ENCODE measurements at places on chromosomes 11 and 22.

- no peak for DNase-seq
These were observed 51.8 kb downstream of the MN1 start for GRCh38 chr22:27749597-27750225.

DNA sequence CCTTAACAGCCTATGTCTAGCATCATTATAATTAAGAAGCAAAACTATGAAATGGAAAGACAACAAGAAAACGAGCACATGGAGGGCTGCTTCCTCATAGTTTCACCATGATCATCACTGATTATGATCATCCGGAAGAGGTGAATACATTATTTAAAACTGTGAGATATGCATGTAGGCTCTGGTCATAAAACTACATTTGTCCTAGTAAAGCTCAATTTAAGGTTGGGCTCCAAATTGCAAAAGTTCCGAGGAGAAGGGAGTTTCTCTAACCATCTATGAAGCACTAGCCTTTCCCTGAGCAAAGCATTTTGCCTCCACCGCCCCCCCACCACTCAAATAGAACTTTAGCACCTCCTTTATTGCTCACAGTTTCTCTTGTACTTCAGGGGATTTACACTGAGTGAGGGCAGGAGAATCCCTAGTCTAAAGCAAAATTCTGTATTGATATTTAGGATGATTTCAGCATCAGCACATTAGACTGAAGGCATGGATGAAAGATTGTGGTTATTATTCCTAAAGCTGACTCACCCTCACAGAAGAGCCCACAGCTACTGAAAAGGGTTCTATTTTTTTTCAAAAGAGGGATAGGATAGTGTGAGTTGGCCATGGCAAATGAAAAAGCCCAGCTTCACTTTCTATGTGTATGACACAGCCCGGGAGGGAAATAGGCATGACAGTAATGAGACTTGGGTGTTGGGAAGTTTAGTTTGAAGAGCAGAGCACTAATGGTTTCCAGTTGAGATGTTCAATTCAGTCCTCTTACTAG, 203.4 kb downstream of the CADM1 start:
- DNase-seq, result no peak

- DNase-seq, result no peak
These were observed 22.3 kb downstream of the TTLL1 start for GRCh38 chr22:43066844-43067385.

- DNase-seq, result no peak
These were observed 10.4 kb downstream of the GALNT18 start for GRCh38 chr11:11611381-11611780.

DNA sequence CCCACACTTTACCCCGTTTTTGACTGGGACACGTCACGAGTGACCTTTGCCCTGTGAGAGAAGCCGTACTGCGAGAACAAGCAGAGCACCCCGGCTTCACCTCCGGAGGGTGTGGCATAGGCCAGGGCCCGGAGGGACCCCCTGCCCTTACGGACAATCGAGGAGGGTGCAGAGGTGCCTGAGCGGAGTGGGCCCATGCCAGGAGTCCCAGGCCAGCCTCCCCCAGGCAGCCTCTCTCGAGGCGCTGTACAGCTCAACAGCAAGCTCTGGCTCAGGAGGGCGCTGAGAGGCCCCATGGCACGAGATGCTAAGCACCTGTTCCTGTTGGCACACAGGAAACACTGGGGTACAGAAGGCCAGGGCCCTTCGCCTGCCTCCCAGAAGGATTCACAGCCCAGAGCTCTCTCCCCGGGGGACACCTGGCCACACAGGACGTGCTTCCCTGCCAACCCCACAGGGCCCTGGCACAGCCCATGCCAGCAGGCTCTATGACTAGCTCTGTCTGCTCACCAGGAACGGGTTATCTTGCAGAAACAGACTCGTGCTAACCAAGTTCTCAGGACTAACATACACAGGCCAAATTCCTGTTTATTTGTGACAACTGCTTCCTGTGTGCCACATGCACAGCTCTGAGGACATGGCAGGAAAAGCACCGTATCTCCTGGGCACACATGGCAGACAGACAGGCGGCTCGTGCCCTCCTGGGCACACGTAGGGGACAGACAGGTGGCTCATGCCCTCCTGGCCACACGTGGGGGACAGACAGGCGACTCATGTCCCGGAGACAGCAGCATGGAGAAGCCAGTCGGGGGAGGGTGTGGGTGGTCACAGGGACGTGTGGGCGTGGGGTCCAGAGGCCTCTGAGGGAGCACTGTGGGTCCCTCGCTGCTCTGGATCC, 11.6 kb downstream of the TOLLIP start:
- DNase-seq, result peak; percentile 19

- no peak for DNase-seq
These were observed 228.1 kb downstream of the MN1 start for GRCh38 chr22:27573280-27574001.

DNA sequence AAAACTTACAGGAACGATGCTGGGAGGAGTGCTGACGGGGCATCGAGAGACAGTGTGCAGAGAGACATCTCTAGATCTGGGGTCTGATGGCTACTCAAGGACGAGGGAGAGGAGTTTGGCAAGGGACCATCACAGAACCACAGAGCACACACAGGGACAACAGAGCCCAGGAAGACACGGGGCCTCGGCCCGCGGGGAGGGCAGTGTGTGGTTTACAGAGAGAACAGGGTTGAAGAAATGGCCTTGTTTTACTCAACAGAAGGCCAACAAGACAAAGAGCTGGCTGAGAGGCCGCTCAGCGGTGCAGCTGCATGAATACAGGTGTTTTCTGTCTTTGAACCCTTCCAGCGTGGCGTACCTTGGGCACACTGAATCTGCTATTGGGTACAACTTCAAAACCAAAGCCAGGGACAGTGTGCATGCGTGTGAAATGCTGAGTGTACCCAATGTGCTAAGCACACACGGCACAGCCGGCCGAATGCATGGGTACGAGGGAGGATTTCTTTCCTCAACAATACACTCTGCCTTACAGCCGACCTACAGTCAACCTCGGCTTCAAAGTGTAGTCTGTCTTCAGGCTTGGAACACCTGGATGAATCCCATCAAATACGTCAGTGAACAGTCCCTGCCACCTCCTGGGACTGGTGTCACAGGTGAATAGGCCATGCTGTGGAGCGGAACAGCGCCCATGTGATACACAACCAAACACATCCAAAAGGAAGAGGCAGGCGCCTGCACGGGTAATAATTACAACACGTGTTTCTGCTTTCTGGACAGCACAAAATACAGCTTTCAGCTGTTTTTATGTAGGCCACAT, 20.7 kb upstream of the BID start:
- no peak for DNase-seq

- no peak for DNase-seq
These were observed 15.9 kb upstream of the LRRC32 start for GRCh38 chr11:76686261-76687079.

DNA sequence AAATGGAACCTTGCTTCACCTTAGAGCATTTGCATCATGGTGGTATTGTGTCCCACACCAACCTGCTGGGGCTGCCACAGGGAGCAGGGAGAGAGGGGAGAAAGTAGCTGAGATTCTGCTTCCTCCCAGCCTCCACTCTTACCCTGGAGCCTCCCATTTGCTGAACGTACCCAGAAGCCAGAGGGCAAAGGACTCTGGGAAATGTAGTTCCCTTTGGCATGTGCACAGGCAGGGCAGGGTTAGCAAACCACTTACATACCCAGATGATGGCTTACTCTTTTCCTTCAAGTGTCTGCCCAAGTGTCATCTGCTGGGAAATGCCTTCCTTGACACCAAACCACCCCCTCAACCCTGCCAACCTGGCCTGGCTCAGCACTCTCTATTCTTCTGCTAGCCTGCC, 16.9 kb downstream of the SMIM38 start:
- no peak for DNase-seq

- no peak for DNase-seq
These were observed 60.9 kb downstream of the PDHX start for GRCh38 chr11:34977089-34977912.

GRCh38 chr11:38156495-38157146, 1558.6 kb upstream of the RAG2 start:
- DNase-seq, result no peak

DNA sequence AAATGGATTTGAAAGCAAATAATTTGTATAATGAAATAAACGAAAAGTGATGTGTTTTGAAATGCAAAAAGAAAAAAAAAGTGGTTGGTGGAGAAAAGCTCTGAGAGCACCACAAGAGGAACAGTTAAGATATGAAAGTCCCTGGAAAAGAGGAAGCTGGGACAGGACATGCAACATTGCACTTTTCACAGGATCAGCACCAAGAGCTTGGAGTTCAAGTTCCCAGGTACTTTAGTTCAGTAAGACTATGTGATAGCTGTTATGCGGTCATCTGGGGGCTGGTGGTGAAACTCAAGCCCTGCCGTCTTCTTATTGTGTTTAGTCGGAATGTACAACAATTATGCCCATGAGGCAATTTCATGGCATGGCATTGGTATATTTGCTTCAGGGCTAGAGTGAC, 17.1 kb upstream of the MS4A4A start:
- no peak for DNase-seq

DNA sequence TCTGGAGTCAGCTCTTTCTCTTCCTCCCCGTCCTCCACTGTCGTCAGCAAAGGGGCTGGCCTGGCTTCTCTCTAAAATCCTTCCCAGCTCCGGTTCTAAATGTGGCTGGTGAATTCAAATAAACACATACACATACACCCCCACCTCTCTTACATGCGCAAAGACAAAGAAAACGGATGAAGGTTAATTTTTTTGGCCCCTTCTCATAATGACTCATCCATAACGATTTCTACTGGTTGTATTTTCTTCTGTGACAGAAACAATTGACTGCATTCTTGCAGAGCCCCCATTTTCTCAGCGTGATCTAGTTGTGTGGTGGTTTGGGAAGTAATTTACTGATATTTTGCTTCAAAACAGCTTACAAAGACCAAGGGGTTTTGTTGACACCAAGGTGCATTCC, 130.0 kb upstream of the NTM start:
- no peak for DNase-seq

DNA sequence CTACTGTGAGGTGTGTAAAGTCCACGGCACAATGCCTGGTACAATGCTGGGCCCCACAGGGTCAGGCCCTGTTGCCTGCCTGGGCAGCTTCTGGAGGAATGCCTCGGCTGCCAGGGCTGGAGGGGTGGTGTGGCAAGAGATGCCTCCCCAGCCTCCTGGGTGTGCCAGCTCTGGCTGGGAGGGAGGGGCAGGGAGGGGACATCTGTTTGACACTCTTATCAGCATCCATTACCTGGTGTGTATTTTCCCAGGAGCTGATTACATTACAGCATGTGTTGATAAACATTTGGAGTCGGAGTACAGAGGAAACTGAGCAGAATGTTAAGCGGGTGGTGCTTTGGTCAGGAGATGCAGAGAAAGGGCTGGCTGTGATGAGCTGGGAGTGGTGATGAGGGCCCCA, 11.0 kb upstream of the NECTIN1 start:
- no peak for DNase-seq

- DNase-seq, result peak; percentile 43
These were observed 109.2 kb downstream of the CSNK2A3 start for GRCh38 chr11:11243590-11244469.

- DNase-seq, result no peak
These were observed 3.7 kb downstream of the OSBP start for GRCh38 chr11:59611570-59612565.

DNA sequence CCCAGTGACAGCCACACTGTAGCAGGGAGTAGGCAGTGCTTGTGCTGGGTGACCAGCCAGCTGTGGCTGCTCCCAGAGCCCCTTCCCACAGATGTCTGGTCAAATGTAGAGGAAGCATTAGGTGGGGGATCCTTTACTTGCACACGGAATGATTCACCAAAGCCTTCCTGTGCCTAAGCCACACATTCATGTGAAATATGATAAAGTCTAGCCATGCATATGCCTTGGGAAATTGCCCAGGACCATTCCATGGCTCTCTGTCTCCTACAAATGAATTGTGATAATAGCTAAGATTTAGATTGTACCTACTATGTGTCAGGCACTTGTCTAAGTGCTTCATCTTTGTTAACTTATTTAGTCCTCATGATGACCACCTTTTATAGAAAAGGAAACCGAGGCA, 217.5 kb upstream of the E2F8 start:
- DNase-seq, result no peak

DNA sequence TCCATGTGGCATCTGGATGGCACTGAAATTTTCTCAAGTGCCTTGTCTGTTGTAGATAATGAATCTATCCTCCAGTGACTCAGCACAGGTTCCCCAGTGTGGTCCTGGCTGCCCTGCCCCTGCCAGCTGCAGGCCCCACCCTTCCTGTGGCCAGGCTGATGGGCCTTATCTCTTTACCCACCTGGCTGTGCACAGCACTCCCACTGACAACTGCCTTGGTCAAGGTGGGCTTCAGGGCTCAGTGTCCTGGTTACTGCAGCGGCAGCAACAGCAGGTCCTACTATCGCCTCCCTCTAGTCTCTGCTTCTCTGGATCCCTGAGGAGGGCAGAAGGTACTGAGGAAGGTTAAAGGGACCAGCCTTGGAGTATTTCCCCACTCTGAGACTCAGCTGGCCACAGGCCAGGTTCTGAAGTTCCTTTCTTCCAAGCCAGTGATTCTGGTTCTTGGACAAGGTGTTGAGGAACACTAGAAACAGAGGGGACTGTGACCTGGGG, 3.1 kb downstream of the HMBS start:
- DNase-seq, result no peak

DNA sequence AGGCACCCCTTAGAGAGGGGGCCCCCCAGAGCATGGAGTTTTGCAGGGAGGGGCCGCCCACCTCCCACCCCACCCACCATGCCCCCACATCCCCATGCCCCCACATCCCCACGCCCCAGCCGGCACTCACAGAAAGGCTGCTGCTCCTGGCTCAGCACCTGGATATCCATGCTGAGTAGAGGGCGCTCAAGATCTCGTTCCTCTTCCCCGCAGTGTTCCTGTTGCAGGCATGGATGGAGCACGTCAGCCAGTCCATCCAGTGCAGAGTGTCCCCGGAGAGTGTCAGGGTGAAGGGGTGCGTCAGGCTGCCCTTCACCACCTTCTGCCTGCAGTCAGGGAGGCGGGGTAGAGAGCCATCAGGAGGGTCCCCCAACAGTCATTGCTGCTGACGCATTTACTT, 156.2 kb downstream of the CRYBB2 start:
- no peak for DNase-seq

DNA sequence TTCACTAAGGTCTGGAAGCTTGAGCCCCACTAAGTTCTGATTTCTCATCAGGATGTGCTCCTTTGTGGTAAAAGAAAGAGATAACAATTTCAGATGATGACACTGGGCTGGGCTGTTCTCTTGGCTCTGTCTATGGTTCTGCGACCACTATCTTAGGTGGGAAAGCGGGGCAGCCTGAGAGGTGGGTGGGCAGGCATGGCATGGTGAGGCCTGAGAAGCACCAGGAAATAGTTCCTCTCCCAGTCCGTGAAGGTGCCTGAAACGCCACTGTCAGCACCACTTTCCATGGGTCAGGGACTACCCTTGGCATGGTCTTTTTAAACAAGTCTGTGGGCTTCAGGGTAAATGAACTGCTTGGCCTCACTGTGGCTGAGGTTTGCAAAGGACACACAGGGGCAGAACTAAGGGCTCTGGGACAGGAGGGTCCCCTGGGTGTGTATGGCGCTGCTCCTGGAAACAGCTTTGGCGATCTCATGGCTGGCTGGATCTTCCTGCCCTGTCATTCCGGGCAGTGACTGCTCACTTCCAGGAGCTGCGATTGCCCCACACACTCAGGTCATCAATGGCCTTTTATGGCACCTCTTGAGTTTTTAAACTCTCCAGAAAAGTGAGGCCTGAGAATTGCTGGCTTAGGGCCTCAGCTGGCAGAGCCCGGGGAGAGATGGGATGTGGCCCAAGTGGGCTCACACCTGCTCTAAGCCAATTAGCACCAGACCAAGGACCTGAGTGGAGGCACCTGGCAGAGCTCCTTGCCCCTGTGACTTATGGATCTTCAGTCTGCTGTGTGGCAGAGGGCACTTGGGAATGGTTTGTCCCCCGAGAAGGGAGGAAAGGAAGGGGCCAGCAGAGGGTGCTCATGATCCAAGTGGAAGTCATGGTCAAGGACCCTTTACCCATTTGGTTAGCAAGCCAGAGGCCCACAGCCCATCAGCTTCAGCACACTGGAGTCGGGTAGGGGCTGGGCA, 55.6 kb upstream of the LYVE1 start:
- no peak for DNase-seq
